T-helper 1 cell (primary cell): ENCODE measurements at places on chromosomes 3 and 15.

DNA sequence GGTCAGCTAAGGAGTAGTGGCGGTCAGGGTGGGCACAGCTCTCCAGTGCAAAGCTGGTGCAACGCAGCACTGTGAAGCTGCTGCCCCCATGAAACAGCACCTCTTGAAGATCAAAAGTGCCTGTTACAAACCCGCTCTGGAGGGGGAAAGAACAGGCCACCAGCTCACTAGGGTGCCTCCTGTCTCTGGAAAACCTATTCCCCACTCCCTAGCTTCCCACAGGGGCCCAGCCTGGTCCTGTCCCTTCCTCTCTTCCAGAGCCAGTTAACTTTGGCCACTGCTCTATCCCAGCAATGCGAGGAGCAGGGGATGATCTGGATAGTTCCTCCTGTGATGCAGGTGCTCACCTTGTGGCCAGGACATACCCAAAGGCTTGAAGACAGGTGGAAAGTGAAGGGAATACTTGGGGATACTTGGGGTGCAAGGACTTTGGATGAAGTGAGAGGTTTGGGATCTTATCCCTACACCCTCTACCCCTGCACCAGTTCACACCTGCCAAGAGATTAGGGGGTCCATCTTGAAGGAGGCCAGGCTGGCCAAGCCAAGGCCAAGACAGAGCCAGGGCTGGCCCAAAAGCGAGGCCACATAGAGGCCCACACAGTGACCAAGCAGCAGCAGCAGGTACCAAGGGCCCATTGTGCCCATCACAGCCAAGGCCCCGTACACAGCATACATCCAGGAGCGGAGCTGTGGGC is 4.2 kb downstream of the HHATL start:
- DNase-seq, result no peak

GRCh38 chr3:138962854-138963560 is 16.0 kb downstream of the FOXL2NB start:
- DNase-seq, result no peak

- no peak for DNase-seq
These were observed 13.8 kb upstream of the STARD5 start for GRCh38 chr15:81337713-81338157.

GRCh38 chr3:152768478-152768877 is 66.5 kb upstream of the P2RY1 start:
- no peak for DNase-seq

GRCh38 chr3:12840591-12841148 is 695 bp downstream of the RPL32 start:
- DNase-seq, result no peak

DNA sequence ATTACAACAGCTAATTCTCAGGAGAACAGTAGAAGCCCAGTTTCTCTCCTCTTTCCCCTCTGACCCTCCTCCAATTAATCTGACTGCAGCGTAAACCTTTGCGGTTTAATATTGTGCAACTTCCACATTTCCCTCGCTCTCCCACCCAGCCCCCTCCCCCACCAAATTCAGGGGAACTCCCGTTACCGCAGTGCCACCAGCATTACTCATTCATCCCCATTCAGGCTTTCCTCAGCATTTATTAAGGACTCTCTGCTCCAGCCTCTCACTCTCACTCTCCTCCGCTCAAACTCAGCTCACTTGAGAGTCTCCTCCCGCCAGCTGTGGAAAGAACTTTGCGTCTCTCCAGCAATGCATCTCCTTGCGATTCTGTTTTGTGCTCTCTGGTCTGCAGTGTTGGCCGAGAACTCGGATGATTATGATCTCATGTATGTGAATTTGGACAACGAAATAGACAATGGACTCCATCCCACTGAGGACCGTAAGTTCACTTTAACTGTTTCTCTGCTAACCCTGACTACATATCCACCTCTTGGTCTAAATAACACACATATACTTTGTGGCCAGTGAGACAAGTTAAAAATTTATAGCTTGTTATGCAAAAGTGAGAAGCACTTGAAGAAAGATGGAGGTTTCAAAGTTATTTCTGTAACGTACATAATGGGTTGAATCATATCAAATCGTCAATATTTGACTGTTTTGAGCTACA is at the start of gene PTX3:
Gene PTX3 (plus strand): TSS at position 268 of the 709 bp plus-strand sequence. CDS start 84 bp downstream, at position 352.
- DNase-seq, result no peak
